Renal cortical epithelial cell (primary cell): ENCODE measurements at places on chromosomes 7 and 10. TPM values are rescaled to one million over a fixed set of nuclear protein-coding genes. Genes with fewer than 3 reads are reported as not detected.

- peak; percentile 19 for DNase-seq
Observed at GRCh38 chr7:40455485-40455884, 320.7 kb downstream of the SUGCT start.

- DNase-seq = no peak
Observed at GRCh38 chr7:115008465-115009114, 86.7 kb downstream of the MDFIC start.

DNA sequence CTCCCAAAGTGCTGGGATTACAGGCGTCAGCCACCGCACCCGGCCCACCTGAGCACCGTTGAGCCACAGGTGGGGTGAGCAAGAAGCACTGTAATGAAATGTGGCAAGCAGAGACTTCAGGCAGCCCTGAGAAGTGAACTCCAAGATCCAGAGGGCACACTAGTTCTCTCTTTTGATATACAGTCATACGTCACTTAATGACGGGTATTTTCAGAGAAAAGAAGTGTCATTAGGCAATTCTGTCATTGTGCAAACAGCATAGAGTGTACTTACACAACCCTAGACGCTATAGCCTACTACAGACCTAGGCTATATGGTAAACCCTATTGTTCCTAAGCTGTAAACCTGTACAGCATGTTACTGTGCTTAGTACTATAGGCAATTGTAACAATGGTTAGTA lies 7.9 kb downstream of the PANK1 start:
- DNase-seq = no peak

DNA sequence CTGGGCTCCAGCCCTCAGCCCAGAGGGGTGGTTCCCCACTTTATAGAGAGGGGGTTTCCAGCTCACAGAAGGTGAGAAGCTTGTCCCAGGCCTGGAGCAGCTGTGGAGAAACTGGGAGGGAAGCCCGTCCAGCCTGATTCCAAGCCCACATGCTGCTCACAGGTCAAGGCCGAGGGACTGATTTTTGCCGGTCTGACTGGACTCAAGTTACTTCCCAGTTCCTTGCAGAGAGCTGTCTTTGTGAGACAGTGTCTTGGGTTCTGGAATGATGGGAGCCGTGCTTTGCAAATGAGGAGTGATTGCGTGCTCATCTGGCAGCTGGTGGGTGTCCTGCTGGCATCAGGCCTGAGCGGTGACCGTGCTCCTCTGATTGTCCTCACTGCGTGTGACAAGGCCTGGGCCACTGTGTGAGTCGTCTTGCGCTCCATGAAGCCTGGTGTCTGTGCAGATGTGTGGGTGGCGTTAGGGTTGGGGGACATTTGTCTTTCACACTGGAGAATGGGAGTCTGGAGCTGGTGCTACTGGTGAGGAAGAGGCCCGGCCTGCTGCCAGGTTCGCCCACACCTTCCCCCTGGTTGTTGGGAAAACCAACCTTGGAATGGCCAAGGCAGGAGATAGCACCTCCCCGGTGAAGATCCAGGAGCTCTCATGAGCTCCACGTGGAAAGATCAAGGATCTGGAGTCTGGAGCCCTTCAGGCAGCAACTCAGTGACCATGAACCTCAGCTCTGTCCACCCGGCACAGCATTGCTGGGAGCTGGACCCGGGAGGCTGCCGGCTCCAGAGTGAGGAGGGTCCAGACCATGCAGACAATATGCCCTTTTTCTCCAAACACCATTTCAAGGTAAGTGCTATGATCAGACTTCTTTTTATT lies 129.6 kb downstream of the SMURF1 start:
- DNase-seq = no peak

- DNase-seq = no peak
Observed at GRCh38 chr10:113639966-113640365, 23.9 kb downstream of the NRAP start.

- DNase-seq = no peak
Observed at GRCh38 chr10:80760914-80761371, 223.2 kb downstream of the SH2D4B start.

DNA sequence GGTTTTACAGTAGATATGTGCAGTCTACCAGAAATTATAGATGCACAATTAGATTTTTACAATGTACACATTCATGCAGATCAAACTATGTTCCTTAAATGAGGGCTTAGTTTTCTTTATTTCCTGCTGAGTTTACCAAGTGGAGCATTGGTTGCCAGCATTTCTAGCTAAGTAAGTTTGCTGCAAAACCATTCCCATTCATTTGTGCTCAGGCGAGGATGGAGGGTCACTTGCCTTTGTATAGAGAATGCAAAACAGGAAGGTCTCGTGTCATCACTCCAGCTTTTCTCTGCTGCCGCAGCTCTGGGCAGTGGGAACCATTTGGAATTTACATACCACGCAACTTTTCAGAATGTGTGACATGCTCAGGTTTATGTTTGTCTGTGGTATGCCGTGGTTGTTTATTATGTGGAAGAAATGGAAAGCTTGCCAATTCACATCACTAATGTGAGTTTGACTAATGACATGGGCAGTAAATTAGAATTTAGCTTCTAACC lies 198.6 kb downstream of the TRIL start:
- DNase-seq = peak; percentile 95

DNA sequence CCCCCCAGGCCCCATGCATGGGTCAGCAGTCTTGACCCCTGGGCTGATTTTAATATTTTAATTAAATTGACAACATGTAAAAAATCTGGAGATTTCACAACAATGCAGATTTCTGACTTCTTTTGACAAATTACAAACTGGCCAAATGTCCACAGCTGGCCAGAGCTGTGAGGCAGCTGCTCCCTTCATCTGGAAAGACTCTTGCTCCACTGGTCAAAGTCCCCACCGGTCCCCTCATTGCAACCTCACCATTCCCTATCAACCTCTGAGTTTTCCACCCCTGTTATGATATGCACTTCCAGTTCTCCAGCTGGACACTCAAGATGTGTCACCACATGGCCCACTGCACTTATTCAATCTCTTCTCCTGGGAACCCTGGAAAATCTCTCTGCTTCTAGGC lies 266.2 kb downstream of the KCNMA1 start:
- no peak for DNase-seq

GRCh38 chr10:122336961-122337360 lies 37.5 kb upstream of the PLEKHA1 start:
- DNase-seq = no peak

DNA sequence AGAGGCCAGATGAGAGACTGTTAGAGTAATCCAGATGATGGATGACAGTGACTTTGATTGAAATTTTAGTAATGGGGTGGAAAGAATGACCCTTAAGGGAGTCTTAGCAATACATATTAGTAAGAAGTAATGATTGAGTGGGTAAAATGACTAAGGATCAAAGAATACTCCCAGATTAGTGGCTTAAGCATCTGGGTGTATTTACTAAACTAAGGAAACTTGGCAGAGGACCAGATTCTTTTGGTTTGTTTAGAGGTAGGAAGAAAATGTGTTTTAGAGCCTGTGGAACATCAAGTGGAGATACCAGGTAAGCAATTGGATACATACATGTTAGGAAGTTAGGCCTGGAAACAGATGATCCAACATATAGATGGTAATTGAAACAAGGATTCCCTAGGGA lies 58.8 kb upstream of the ADRA2A start:
- peak; percentile 25 for DNase-seq

DNA sequence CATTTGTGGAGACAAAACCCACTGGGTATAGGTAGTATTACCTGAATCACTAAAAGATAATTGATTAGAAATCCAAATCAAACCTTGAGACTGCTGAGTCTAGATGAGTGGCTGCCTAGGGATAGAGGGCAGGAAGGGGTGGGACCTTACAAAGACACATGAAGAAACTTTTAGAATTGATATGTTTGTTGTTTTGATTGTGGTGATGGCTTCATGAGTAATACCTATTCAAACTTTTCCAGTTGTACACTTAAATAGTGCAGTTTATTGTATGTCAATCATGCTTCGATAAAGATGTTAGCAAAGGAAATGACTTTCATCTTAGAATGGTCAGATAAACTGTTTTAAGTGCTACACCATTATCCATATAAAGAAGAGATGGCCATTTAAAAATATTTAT lies 188.7 kb upstream of the KAT6B start:
- peak; percentile 2 for DNase-seq

- peak; percentile 42 for DNase-seq
Observed at GRCh38 chr10:89207181-89207800, at the start of gene CH25H. Gene CH25H (minus strand): TSS chr10:89207317. CDS start chr10:89207292, 25 bp downstream.

Gene GPR15LG
- total RNA-seq = 6.8 and 46.5 TPM in 2 replicates

Gene MYH16
- 0.05 and 1.4 TPM in 2 replicates for total RNA-seq

Gene SFTPA1
- not detected in 2 replicates for total RNA-seq
